Osteoblast (primary cell): ENCODE measurements at places on chromosomes 12 and 14. TPM values are rescaled to one million over a fixed set of nuclear protein-coding genes. Genes with fewer than 3 reads are reported as not detected.
A peak's percentile ranks its signal among the peaks of the same experiment; 100 is the strongest.

- DNase-seq, result no peak
Measured at GRCh38 chr12:28793581-28794151, 355.4 kb upstream of the FAR2 start.

DNA sequence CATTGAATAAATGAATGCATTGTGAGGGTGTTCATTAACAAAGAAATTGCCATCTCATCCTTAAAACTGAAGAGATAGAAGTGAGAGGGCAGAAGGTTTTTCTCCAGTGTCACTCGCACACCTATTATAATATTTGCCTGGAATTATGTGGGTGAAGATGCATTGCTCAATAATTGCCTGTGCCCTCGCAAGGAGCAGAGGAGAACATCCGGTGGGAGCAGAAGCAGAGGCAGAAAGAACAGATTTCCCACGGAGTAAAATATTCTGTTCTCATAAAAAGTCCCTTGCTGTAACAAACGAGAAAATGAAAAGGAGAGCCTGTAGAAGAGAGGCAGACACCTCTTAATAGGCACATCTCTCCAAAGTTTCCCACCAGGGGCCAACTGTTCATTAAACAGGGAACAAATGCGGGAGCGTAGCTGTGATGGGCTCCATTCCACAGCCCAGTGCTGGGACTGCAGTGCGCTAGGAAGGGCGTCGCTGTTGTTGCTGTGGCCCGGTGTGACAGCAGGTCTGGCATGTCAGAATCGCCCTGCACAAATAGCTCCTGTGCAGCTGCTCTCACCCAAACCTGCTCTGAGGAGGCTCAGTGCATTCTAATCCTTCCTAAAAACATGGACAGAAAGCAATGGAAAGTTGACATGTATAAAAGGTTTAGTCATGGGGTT lies 359.8 kb downstream of the APAF1 start:
- DNase-seq, result no peak

DNA sequence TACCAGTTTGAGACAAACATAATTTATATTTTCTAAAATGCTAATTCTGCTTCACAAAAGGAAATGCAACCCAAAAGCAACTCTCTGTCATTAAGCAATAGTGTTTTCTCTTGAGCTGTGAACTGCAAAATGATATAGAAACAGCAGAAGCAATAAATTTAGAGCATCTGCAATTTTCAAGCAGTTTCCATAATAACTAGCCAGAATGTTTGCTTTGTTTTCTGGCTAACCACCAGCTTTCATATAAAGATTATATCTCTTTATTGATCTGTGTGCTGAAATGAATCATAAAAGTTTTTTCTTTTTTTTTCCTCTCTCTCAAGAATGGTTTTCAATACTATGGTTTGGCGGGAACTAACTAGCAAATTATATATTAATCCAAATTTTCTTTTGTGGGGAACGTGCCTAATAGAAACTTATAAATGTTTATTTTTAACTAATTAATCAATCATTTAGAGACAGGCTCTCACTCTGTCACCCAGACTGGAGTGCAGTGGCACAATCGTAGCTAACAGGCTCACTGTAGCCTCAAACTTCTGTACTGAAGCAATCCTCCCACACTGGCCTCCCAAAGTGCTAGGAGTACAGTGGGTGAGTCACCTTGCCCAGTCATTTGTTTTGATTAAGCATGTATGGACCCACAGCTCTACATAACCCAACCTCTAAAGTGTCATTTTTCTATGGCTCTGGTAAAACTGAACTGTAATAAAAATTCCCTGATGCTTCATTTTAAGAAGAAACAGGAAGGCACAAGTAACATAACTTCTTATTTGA lies 830.1 kb upstream of the MGAT4C start:
- no peak for DNase-seq

- DNase-seq, result no peak
Measured at GRCh38 chr12:111352296-111352993, 16.4 kb downstream of the PHETA1 start.

Gene SLC5A8
- total RNA-seq, result not detected in 2 replicates

GRCh38 chr14:80805136-80805535 lies 136.4 kb downstream of the CEP128 start:
- DNase-seq, result peak; percentile 53

GRCh38 chr12:110266381-110266960 lies 14.6 kb upstream of the ATP2A2 start:
- DNase-seq, result no peak

GRCh38 chr12:117158096-117158495 lies 32.2 kb downstream of the FBXO21 start:
- peak; percentile 19 for DNase-seq
